ENCODE measurements at places on chromosomes 12 and 14.

GRCh38 chr12:12582193-12582881, 19.7 kb upstream of the DUSP16 start:
- DNase-seq = no peak

GRCh38 chr14:51293149-51293911, 53.3 kb downstream of the TMX1 start:
- DNase-seq = no peak

- DNase-seq = no peak
Measured at GRCh38 chr12:112425582-112426382, 7.0 kb downstream of the PTPN11 start.

GRCh38 chr12:21615431-21615830, 10.8 kb upstream of the GYS2 start:
- DNase-seq = peak; percentile 78

DNA sequence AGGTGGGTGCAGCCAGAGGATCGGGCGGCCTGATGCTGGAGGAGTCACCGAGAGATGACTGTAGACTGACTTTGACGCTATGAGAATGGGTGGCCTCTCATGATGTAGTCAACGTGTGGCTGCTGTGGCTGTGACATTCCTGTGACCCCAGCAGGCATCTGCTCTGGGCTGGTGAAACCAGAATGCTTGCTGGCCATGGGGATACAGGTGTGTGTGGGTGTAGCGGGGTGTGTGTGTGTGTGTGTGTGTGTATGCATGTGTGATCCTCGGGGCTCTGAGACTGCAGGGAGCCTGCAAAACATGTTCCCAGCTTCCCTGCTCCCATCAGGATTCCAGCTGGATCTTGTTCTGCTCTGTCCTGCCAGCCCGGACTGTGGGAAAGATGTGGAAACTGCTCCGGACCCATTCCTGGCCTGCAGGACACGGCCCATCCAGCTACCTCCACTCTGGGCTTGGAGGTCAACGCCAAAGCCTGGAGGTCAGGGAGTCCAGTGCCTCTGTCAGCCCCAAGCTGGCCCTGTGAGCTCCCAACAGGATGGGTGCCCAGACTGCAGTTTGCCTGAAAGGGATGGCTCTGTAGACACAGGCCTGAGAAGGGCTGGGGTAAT, 18.8 kb upstream of the HHIPL1 start:
- no peak for DNase-seq

Data from KBM-7 (cell line).